ENCODE measurements at places on chromosomes 6 and 20.
A peak's percentile ranks its signal among the peaks of the same experiment; 100 is the strongest.

DNA sequence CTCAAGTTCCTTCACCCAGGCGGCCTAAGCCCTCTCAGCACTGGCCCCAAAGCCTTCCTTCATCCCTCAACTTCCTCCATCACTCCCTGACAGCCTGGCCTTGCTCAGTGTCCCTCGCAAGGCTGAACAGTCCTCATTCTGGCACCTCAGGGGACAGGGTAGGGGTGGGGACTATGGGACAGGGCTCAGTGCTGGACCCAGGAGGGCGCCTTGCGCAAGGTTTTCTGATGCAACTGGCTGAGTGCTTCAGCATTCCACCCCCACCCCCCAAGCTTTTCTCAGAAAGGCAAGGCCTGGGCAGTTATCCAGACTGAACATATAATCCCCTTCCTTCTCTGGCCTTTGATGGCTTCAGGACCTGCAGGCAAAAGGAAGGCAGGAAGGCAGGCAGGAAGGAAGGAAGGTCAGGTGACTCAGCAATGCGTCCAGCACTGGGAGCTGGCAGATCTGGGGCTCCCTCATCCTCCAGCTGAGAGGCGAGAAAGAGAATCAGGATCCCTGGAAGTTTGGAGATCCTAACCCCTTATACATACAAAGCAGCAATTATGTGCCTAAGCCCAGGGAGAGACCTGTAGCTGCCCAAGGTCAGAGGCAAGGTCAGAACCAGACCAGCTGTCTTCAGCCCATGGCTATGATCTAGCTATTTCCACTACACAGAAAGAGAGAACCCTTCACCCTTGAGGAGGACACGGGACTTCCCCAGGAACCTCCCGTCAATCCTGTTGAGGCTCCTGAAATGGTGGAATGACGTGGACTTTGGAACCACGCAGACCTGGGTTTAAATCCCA lies 8.6 kb upstream of the TRIB3 start:
- ATAC-seq: peak; percentile 88

- ATAC-seq: no peak
These were observed 103.5 kb downstream of the DACT2 start for GRCh38 chr6:168216117-168216516.

DNA sequence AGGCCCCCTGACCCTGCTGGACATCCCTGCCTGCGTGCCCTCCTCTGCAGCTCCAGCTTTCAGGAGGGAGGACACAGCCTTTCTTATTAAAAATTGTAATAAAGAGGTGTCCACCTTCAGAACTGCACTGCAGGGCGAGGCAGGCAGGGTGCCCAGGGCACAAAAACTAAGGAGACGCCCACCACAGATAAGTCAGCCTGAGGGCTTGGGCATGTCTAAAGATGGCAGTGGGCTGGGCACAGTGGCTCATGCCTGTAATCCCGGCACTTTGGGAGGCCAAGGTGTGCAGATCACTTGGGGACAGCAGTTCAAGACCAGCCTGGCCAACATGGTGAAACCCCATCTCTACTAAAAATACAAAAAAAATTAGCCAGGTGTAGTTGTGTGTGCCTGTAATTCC lies 7.0 kb upstream of the C20orf144 start:
- no peak for ATAC-seq

DNA sequence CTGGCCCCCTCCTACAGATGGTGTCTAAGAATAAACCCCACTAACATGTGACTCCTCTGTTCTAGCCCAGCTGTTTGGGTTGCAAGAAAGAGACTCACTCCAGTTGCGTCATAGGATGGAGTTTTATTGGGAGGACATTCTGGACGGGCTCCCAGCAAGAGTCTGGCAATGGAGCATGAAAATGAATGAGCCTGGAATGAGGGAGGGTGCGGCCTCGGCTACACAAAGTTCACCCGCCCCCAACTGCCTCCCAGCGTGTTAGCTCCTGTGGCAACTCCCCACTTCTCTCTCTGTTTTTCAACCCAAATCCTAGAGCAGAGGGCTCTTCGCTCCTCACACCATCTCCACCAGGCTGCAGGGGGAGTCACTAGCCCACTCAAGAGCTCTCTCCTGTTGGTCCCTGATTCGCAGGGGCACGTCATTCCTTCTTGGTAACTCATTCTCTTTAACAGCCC lies 5.1 kb upstream of the ADAM33 start:
- peak; percentile 89 for ATAC-seq

DNA sequence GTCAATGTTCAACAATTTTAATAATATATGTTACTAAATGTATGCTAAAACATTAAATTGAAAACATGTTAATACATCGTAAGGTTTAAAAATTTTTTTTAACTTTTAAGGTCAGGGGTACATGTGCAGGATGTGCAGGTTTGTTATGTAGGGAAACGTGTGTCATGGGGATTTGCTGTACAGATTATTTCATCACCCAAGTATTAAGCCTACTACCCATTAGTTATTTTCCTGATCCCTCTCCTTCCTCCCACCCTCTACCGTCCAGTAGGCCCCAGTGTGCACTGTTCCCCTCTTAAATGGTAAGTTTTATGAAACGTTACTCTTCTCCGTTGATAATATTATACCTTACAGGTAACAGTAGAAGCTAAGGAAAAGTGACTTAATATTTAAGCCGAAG lies 15.8 kb downstream of the PDE7B start:
- ATAC-seq: no peak

DNA sequence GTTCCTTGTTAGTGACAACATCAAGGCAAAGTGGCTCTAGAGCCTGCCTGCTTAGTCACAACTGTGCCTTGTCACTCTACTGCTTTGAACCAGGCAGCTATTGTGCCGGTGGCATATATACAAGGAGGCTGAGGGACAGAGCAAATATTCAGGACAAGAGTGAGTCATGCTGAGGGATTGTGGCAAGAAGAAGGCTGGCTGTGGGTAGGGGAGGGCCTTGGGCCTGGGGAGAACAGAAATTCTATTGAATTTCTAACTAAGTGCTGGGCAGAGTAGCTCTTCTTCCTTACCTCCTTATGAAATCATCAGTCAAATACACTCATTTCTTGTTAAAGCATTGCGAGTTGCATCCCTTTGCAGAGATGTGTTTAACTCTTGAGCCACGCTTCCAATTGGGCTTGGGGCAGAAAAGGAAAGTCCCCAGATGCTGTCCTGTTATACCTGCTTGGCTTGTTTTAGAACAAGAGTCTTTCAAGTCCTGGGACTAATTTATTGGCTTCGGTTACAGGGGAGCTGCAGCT lies 59.7 kb downstream of the PFDN4 start:
- no peak for ATAC-seq

DNA sequence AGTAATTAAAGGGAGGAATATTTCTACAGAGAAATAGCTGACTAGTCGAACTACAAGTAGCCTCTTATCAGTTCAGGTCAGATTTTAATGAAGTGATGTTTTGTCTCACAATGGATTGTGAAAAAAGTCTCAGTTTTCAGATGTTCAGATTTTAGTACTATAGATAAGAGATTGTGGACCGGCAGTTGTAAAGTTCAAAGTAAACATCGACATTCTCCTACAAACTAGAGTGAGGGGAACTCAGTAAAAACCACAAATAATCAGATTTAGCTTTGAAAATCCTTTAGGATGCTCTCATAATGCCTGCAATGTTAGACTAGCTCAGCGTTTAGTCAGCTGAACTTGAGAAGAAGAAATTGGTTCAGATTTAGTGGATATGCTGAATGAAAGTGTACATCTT lies 39.9 kb downstream of the RCAN2 start:
- ATAC-seq: no peak

DNA sequence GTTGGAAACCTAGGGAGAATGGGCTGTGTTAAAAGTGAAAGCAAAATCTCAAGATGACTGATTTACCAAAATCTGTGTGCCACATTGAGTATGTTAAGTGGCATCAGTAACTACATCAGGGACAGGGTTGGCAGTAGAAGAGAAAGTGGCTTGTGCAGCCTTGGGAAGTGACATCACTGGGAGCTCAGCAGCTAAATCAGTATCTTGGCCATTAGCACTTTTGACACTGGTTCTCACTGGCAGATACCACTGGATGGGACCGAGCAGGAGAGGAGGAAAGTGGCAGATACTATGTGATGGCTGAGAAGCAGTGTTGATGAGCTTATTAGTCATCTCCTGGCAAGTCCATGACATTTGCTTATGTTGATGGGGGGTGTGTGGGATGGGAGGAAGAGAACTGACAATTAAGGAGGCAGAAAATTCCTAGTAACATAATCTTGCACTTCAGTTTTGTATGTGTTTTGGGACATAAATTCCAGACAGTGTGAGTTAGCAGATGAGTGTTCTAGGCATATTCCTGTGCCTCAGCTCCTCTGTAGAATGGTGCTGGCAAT lies 322.2 kb downstream of the SOX4 start:
- ATAC-seq: no peak

DNA sequence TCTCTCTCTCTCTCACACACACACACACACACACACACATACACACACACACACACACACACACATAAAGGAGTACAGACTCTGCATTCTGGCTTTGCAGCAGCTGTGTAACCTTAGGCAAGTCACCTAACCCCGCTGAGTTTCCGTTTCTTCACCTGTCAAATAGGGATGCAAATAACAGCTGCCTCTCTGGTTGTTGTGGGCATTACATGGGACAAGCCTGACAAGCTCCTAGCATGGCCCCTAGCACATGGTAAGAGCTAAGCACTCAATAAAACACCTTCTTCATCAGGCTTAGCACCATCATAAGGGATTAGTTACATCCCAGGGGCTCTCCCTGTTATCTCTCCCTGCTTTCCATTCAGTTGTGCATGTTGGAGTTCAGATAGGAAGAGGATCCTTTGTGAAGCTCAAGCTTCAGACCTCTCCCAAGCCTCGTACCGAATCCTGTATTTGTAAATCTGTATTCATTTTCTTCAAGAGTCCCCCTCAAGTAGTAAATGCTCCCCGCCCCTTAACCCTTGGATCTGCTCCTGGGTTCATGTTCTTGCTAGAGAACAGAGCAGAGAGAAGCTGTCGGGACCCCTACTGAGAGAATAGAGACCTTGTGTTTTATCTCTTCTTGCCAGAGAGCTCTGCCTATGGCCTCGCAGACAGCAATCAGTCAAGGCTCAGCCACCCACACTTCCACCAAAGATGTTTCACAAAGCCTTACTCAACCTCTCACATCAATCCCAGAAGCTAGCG lies 2.2 kb downstream of the SLC13A3 start:
- no peak for ATAC-seq

GRCh38 chr6:118284736-118285360 lies 263.2 kb upstream of the PLN start:
- no peak for ATAC-seq

GRCh38 chr20:41141153-41141815 lies 3.9 kb downstream of the PLCG1 start:
- ATAC-seq: no peak

- peak; percentile 72 for ATAC-seq
These were observed 82.9 kb upstream of the MLN start for GRCh38 chr6:33886673-33887144.

DNA sequence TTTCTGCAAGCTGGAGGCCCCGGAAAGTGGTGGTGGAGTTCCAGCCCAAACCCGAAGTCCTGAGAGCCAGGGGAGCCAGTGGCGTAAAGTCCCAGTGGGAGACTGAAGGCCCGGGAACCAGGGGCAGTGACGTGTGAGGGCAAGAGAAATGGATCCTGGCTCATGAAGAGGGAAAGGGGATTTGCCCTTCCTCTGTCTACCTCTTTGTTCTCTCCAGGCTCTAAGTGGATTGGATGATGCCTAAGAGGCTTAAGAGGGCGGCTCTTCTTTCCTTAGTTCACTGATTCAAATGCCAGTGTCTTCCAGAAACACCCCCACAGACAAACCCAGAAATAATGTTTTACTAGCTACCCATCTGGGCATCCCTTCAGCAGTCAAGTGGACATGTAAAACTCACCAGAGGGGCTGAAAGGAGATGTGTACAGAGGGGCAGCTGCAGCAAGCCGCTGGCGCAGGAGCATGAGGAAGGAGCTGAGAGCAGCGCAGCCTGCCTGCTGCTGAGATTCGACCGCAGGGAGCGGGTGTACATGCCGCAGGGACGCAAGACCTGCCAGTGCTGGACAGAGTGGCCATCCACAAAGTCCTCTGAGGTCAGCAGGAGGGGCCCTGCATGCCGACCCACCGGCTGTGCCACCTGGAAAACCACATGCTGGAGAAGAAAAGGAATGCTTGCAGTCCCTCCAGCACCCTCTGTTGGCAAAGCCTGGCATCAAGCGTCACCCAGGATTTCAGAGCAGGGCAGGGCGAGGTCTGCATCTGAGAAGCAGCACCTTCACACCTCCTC lies 29.5 kb downstream of the CDYL start:
- peak; percentile 51 for ATAC-seq

DNA sequence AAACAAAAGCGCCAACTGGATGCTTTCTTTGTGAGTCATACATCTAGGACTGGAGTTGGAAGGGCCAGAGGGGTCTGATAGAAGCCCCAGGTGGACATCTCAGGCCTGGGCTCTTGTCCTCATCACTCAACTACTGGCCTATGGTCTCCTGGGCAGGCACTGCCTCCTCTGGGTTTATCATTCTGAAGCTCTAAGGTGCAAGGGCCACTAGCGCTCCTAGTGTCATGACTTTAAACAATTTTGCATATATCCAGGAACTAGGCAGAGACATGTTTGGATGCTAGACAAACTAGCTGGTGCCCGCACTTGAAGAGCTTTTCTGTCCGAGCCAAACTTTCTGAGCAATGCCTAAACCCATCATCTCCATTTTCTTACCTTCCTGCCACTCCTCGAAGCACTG lies 72.3 kb downstream of the CD164 start:
- no peak for ATAC-seq
